Foreskin keratinocyte (primary cell): ENCODE measurements at places on chromosomes 12 and 14.

GRCh38 chr14:98766818-98767217 is 505.2 kb downstream of the BCL11B start:
- DNase-seq, result peak; percentile 60

GRCh38 chr14:90453401-90453951 is 56.6 kb downstream of the CALM1 start:
- no peak for DNase-seq

DNA sequence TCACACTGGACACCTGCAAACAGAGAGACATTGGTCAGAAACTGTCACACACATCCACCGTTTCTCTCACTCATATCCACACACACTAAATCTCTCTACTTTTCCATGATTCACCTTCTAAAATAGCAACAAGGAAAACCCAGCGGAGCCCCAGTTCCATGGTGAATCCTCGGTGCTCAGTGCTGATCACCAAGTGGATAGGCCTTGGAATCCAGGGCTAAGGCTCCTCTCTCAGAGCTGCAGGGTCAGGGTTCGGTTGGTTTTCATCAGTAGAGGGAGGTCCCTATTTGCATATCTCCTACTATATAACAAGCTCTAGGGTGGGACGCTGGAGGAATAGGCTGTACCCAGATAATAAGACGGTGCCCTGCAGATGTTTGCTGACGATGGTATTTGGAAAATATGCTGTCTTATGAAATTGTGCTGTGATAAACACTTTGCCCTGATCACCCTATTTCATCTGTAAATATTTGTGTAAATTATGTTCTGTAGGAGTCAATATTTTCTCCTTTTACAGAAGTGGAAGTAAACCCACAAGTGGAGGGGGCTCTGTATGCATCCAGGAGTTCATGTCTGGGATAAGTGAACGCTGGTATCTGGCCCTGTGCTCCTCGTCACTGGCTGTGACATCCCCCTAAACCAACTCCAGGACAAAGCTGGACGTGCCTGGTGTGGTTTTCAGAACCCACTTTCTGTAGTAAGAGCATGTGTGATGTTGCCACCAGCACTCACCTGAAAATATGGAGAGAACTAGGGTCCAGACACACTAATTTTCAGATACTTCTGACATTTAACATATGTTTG is 709.2 kb downstream of the TMEM121 start:
- DNase-seq, result no peak

DNA sequence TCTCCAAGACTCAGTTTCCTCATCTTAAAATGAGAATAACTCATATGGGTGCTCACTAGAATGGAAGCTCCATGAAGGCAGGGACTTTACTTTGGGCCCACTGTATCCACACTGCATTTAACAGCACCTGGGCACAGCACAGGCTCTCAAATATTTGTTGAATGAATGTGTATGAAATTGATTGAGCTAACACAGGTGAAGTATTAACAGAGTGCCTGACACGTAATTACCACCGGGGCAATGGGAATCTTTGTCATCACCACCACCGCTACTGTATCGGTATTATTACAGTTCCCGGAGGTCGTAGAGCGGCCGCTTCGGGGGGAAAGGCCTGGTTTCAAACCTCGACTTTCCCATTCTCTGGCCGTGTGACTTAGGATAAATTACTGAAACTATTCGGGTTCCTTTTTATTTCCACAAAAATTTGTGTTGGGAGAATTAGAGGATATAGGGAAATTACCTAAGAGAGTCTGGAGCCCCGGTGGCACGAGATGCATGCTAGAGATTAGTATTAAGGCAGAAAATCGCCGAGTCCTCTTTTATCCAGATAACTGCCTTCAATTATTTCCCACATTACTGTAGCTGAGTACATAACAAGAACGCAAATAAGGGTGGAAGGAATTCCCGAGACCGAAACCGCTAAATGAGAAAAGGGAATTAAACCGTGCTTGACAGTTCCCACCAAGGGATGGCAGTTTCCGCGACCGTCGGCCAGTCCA is 1.0 kb upstream of the RIC8B start:
- DNase-seq, result no peak

DNA sequence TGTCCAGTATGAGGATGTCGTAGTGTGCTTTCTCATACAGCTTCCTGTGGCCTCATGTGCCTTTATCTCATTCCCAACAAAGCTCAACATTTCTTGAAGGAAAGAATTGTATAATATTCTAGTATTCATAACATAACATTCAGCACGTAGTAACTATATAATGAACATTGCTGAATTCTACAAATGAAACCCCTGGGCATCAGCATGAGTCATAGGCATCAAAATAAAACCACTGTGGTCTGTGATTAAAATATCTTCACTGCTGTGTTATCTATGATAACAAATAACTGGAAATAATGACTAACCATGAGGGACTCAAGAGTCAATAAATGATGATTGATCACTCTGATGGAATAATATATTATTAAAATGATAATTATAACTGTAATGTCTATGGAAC is 255.2 kb downstream of the EMP1 start:
- DNase-seq, result no peak

- DNase-seq, result no peak
Observed at GRCh38 chr14:100333827-100334226, 10.7 kb downstream of the SLC25A47 start.

DNA sequence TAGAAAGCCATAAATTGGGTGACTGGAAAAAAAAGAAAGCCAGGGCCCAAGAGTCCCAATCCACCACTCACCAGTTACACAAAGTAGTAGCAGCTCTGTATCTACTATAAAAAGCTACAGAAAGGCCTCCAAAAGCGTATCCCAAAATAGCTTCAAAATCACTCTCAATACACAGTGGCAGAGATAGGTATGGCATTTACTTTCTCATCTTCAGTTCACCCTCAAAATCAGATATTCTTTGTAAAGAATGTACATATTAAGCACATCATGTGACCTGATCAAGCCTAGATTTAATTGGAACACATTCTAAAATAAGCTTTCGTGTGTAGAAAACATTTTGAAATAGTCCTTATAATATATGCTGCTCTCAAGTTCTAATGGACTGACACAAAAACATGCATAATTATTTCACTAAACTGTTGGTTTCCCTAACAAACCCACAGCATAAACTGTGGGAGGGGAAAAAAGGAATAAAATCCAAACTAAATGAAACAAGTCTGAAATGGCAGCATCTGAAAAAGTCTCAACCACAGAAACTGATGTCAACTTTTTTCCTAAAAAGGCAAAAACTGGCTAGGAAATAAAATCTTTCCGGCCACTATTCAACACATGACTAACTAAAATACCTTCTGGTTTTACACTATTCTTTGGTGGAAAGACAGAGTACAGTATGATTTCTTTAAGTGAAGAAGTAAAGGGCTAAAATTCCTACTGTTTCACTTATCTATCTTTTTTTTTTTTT is 25.9 kb downstream of the UBE2N start:
- DNase-seq, result no peak

DNA sequence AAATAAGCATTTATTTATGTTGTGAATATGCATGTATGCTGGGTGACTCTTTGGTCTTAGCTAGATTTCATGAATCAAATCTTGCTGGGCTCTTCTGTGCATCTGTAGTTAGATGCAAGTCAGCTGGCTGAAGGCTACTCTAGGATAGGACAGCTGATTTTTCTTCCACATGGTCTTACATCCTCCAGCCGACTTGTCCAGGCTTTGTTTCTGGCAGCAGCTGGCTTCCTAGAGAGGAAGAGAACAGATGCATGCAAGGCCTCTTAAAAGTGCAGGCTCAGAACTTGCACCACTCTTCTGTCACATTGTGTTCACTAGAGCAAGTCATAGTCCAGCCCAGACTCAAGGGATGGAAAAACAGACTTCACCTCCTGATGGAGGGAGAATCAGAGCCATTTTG is 435.4 kb upstream of the STXBP6 start:
- no peak for DNase-seq

DNA sequence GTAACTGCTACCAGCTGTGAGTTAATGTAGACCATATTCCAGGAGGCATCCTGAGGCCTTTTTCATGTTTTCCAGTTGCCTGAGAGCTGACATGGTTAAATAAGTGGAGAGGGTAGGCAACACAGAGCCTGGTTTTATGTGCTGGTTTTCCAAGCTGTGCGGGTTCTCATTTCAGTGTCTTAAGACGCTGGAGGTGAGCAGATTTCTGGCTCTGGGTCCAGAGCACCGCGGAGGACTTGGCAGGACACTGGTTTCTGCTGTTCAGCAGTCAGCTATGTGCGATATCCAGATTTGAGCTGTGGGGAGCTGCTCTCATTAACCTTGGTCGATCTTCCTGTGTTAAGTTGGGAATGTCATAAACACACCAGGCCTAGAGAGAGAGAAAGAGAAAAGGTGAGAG is 680.8 kb downstream of the BCL11B start:
- DNase-seq, result no peak
